Activated naive CD4-positive, alpha-beta T cell (primary cell): ENCODE measurements at places on chromosomes 11 and 22.

GRCh38 chr11:99501655-99502054 is 480.9 kb downstream of the CNTN5 start:
- DNase-seq: no peak

- DNase-seq: no peak
These were observed 2.1 kb downstream of the CD44 start for GRCh38 chr11:35141071-35141470.

DNA sequence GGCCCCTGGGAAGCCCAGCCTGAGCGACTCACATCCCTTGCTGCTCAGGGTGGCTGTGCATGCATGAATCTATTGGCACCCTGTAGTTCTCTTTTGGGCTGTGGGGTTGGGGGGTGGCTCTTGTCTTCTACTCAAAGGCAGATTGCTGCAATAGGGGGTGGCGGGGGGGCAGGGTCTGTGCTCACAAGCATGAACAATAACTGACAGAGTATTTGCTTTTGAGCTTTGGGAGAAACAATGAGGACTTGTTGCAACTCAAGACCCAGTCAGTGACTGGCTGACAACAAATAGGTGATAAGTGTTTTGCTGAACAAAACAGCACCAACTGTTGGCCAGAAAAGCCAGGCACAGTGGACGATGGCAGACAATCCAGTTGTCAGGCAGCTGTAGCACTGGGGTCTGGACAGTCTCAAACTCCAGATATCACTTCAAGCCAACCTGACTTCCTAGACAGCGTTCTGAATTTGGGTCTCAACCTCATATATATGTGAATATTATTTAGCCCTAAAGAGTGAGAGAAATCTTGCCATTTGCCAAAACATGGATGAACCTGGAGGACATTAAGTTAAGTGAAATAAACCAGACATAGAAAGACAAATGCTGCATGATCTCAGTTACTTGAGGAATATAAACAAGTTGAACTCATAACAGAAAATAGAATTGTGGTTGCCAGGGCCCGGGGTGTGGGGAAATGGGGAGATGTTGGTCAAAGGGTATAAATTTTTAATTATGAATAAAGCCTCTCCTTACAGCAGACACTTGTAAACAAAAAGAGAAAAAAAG is 61.7 kb downstream of the ME3 start:
- DNase-seq: no peak

GRCh38 chr11:96013461-96014213 is 89.7 kb upstream of the MTMR2 start:
- DNase-seq: no peak

- DNase-seq: no peak
These were observed 51.1 kb downstream of the WNT7B start for GRCh38 chr22:45925811-45926351.

DNA sequence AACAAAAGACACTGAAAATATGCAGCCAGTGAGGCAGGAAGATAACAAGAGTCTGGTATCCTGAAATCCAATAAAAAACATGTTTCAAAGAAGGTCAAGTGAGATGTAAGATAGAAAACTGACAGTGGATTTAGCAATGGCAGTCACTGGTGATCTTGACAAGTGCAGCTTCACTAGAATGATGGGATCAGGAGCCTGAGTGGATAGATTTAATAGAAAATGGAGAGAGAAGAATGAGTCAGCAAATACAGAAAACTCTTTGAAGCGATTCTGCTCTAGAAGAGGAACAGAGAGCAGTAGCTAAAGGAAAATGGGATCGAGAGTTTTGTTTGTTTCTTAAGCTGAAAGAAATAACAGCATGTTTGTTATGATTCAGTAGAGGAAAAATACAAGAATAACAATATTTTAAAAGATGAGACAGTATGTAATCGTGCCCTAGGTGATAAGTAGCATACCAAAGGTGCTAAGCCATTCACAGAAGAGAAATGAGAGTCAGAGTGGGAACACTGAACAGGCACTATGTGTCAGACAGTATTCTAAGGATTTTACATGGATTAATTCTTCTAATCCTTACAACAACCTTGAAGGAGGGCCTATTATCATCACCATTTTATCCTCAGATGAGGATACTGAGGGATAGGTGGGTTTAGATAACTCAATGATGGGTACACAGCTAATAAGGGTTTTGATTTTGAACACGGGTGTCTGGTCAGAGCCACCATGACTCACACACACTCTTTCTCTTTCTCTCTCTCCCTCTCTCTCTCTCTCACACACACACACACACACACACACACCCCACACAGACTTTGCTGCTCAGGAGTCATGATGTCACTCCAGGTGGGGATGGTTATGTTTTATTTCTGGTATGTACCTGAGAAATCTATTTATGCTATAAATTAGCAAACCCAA is 36.3 kb downstream of the MRE11 start:
- no peak for DNase-seq

- no peak for DNase-seq
These were observed 248.0 kb downstream of the ST3GAL4 start for GRCh38 chr11:126603486-126603885.

DNA sequence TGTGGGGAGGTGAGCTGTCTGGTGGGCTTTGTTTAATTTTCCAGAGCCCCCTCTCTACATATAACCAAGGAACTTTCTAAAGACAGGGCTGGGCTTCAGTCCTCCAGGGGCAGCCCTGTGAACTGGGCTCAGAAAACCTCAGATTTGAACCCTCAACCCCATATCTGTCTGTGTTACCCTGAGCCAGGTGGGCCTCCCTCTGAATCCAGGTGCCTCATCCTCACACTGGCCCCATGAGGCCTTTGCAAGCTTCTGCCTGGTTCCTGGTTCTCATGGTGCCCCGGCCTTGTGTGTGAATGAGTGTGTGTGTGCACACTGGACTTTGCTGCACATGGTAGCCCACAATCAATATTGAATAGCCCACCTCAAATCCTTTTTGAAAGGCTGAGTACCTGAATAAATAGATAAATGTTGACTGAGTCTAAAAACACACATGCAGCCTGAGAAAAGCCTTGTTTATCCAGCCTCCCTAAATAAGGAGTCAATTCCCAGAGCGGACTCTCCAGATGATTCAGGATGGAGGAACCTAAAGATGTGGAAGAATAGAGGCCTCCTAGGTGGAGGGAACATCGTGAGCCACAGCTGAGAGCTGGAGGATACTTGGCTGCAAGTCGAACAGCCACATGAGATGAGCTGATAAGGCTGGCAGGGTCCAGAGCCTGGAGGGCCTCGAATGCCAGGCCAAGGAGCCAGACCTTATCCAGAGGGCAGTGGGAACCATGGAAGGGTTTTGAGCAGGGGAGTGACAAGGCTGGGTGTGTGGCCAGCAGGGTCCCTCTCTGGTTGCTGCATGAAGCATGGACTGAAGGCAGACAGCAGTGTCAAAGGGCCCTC is 28.1 kb upstream of the P2RY2 start:
- DNase-seq: no peak

DNA sequence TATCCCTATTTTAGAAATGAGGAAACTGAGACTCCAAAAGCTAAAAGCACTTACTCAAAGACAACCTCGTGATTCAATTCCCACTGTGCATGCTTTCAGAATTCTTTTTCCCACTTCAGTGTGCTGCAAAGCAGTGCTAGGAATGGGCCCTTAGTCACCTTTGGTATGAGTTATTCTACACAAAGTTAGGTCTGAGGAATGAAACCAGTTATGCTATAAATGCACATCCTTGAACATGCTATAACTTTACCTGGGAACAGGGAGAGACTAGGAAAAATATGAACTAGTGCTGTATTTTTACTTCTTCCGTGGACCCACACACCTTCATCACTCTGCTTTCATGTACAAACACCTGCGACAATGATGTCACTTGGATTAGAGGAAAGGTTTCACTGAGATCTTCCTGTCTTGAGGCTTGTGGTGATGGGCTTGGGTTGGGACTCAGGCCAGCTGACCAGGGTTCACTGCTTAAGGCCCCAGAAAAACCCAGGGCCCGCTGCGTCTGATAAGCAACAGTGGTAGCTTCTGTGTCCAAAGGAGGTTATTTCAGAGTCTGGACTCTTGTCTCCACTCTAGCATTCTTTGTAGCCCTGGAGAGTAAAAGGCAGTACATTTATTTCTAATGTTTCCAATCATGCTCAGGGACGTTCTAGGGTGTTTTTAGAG is 81.6 kb downstream of the ZC3H12C start:
- no peak for DNase-seq

DNA sequence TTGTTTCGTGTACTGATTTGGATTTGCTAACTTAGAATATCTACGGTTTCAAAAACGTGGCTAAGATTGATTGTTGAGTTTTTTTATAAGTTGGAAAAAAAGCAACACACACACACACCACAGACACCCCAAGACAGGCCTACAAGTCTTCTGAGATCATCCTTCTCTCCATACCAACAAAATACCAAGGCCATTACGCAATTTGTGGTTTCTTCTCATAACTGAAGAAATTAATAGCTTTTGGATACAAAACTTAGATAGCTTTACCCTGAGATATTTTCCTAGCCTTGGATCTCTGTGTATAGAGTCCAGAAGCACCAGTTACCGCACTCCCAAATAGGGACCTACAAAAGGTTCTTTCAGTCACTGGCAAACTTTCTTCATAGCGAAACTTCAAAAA is 113.6 kb downstream of the SIK3 start:
- no peak for DNase-seq

- peak; percentile 50 for DNase-seq
These were observed 829 bp upstream of the ZBED5 start for GRCh38 chr11:10858439-10859325.

DNA sequence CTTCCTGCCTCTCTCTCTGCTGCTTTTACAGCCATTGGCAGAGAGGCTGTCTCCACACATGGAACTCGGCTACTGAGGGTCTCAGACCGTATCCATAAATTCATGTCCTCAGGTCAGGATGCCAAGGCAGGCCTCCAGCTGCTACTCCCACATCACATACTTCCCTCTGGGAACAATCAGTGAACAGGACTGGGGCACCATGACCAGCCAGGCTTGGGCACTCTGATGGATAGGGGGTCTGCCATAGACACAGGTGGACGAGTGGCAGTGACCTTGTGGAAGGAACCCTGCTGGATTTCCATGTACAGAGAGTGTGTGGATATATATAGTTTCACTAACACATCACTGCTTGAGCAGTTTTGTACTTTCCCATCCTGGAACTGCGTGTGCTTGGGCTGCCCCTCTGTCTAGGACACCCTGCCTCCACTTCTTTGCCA is 97.7 kb upstream of the PARVA start:
- DNase-seq: no peak

DNA sequence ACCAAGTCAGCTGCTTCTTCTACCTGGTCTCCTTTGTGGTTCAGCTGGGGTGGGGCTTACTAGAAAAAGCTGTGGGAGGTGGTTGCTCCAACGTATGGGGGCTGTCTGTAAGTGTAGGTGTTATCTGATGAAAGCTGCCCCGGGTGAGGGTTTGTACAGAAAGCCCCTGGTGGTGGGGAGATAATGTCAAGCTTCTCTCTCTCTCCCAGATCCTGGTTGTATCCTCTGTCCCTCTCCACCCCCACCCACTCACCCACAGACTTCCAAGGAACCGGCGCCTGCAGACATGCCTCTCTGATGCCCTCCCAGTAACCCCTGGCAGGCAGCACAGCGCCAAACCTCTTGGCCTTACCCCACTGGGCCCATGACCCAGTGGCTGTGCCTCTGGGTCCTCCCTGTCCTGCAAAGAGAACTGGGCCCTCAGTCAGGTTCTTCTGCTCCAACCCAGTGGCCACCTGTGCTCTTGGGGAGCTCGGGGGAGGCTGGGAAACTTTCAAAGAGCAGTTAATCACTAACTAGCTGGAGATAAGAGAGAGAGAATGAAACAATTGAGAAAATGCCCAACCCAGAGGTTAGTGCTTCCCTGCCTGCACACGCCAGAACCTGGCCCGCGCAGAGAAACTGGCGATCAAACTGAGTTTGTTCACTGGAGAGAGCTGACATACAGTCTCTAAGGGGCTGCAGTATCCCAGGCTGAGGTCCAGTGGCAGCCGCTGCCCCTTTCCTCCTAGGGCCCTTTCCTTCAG is 20.4 kb upstream of the EHF start:
- DNase-seq: no peak

- DNase-seq: peak; percentile 24
These were observed 102.7 kb downstream of the BRD1 start for GRCh38 chr22:49724893-49725489.
